Esophagus squamous epithelium (tissue), 5 donors: ENCODE measurements at places on chromosomes 11 and 22.

- DNase-seq = no peak
Observed at GRCh38 chr11:20011307-20011951, 148.8 kb downstream of the DBX1 start.

- no peak for DNase-seq
Observed at GRCh38 chr11:115544422-115544948, 40.3 kb upstream of the CADM1 start.

- no peak for DNase-seq
Observed at GRCh38 chr11:28529540-28530410, 421.6 kb downstream of the METTL15 start.

GRCh38 chr11:45771566-45772448, 33.1 kb upstream of the SLC35C1 start:
- DNase-seq = no peak

GRCh38 chr11:73227571-73228211, 9.6 kb downstream of the P2RY2 start:
- DNase-seq = no peak

- DNase-seq = no peak
Observed at GRCh38 chr11:69287968-69288882, 5.7 kb upstream of the MYEOV start.

DNA sequence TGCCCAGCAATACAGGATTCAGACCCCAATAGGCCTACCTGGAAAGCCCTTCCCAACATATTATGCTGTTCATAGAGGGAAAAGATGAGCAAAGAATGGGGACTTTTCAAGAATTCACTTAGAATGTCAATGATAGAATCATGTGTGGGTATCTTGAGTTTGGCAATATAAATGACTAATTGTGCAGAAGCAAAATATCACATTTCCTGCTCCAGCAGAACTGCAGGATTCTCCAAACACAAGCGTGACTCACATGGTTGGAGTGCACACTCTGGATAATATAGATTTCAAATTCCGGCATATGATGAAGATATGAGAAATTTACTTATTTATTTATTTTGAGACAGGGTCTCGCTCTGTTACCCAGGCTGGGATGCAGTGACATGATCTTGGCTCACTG, 12.5 kb upstream of the APOL5 start:
- no peak for DNase-seq

DNA sequence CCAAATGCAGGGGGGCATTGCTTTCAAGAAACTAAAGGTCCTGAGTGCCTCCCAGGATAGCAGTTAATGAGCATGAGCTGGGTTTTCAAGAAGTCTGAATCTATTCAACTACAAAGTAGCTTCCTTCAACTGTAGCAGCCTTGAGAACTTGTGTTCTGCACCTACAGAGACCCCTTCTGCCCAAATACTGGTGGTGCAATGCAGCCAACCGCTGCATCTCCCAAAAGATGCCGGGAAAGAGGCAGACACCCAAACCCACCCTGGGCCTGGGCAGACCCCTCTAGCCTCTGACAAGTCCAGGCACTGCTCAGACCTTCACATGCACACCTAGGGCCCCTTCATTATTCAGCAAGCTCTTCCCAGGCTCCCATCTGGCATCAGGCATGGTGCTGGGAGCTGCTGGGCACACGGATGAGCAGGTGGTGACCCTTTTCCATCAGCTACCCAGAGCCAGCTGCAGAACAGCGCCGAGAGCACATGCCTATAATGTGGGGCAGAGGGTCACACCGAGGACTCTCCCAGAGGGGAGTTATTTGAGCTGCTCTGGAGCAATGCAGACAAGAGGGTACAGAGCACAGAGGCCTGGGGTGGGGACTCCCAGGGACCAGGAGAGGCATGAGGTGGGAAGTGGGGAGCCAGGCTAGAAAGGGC, 44.9 kb upstream of the ETS1 start:
- no peak for DNase-seq

GRCh38 chr22:50532824-50533796, 3.3 kb upstream of the TYMP start:
- DNase-seq = no peak

DNA sequence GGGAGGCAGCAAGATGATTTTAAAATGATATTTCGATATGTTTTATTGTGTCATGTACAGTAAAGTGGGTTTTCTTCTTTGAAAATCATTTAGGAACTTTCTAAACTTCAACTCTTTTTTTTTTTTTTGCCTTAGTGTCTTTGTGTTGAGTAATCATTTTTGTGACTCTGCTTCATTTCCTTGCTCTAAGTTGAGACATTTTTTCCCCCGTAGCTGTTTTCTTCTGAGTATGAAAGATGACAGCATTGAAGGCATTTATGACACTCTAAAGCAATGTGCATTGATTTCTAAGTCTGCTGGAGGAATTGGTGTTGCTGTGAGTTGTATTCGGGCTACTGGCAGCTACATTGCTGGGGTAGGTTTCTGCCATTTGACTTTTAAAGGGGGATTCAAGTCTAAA, 23.5 kb downstream of the RRM1 start:
- DNase-seq = no peak

GRCh38 chr11:14544611-14545010, 24.4 kb upstream of the PSMA1 start:
- no peak for DNase-seq

DNA sequence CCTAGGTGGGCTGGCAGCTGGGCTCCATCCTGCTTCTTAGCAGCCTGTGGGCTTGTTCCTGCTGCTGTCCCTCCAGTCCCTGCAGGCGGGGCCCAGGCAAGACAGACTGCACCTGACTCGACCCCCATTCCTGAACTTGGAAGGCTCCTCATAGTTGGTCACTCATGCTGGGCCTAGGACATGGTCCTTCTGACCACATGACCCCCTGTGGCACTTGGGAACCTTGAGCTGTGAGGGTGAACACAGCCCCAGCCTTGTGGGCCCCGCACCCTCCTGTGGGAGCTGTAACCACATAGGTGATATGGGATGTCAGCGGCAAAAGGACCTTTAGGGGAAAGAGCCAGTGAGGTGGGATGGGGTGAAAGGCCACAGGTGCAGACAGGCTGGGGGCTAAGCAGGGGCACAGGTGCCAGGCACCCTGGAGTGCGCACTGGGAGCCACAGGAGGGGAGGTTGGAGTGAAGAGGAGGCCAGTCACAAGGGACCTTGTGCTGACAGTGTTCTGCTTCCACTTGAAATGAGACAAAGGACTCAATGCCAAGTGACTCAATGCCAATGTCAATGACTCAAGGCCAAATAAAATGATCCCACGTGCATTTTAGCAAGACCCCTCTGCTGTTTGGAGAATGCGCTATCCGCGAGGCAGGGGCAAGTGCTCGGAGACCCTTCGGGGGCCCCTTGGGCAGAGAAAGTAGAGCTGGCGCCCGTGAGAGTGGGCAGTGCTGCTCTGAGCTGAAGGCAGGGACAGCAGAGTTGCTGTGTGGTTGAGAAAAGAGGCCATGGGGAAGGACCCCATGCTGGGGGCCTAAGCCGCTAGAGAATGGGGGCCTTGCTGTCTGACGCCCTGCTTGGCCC, 90.7 kb downstream of the MORC2 start:
- no peak for DNase-seq

- DNase-seq = no peak
Observed at GRCh38 chr11:123546515-123546914, 107.9 kb downstream of the SCN3B start.

- no peak for DNase-seq
Observed at GRCh38 chr22:22818861-22819855, 68.5 kb upstream of the IGLL5 start.

DNA sequence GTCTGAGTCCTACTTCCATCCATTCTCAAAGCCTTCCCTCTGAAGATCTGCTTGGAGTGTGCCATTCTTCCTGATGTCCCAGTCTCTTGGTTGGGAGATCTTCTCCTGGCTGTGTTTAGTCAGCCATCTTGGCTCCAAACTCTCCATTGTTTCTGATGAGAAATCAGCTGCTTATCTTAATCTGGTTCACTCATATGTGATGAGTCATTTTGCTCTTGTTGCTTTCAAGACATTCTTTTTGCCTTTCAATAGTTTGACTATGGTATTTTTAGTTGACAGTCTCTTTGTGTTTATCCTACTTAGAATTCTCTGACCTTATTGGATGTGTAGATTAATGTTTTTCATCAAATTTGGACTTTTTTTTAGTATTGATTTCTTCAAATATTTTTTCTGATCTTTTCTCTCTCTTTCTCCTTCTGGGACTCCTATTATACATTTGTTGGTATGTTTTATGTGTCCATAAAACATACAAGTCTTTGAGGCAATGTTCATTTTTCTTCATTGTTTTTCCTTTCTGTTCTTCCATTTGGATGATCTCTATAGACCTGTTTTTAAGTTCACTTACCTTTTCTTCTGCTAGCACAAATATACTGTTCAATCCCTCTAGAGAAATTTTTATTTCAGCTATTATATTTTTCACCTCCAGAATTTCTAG, 77.2 kb upstream of the CLPB start:
- DNase-seq = no peak

DNA sequence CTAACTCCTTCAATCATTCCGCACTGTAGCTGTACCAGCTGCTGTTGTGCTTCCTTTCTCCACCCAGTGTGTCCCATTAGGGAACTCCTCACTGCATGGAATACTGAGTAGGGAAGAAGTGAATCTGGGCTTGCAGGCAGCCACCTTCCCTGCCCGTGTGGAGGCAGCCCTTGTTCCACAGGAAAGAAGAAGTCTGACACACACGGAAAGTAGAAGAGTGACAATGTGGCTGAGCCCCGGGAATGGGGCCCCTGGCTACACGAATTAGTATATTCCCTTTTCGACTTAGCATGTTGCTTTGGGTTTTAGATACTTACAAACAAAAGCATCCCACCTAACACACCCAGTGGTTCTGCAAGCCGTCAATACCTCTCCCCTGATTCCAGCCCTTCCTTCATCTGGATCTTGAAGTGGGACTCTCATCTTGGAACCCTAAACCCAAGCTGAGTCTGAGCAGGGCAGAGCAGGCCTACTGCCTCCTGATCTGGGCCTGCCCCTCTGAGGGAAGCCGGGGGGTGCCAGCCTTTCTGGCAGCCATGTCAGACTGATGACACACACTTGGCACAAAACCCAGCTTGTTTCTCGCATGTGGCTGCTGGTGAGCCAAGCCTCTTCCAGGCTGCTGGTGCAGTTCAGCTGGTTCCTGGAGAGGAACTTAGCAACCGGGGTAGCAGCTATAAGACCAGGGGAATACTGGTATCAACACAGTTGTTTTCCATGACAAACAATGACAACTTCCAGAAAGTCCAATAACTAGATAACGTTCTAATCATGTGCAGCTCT, 71.6 kb downstream of the C11orf58 start:
- no peak for DNase-seq

- DNase-seq = no peak
Observed at GRCh38 chr22:27976586-27976985, 57.5 kb upstream of the PITPNB start.

GRCh38 chr11:96464700-96465307, 75.0 kb downstream of the JRKL start:
- DNase-seq = no peak

DNA sequence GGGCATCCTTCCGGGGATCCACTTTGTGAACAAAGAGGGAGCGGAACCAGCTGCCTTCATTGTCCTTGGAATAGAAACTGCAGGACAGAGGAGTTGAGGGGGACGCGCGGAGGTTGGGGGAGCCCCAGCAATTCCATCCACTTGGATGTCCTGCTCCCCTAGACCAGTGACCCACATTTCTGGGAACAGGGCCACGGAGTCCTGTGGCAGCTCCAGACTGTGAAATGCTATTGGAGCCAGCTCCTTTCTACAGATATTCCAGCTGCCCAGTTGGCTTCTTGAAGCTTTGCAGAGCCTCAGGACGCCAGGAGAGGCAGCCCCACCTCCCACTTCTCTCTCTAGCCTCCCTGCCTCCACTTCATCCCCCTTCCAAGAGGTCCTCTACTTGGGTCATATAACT, 10.5 kb downstream of the NIPSNAP1 start:
- no peak for DNase-seq

DNA sequence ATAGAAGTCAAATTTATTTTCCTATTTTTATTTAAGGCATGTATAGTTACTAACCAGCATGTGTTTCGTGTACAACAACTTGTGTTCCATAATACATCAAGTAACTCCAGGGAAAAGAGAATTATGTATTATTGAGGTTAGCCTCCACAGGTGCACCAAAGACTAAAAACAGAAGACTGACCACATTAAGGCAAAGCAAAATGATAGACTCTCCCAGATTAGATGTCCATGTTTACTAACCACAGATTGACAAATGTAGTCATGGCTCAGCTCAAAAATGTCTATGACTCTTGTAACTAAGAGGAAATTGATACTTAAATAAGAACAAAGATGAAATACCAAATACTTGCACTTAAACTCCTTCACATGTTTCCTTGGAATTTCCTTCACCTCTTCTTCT, 238.5 kb downstream of the METTL15 start:
- no peak for DNase-seq

DNA sequence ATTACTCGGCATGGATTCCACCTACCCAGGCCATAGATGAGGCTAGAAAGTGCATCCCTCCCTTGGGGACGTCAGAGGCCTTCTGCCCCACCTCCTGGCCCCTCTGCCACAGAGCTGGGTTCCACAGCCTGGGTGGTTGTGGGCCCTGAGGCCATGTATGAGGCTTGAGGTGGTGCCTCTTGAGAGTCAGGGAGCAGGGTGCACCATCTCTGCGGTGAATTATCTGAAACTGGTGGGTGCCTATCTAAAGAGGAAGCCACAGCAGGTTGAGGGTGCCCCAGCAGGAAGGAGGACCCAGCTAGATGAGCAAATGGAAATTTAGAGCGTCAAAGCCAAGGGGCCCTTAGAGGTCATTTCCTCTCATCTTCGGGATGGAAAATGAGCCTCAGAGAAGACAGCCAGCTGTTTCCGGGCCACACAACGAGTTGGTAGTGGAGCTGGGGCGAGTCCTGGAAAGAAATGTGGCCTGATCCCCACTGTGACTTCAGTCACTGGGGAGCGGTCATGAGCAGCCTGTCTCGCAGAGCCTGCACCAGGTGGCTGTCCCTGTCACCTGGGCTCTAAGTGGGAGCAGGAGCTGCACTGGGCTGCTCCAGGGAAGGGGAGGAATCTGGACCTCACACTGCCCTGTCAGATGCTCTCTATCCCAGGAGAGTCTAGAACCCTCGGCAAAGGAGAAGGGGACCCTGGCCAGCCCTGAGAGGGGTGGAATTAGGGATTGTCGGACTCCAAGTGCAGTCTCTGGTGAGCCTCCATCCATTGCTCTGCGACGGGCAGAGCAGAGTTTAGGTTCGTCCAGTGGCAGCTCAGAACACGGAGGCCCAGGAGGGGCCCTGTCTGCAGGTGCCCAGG, 7.3 kb downstream of the ADORA2A start:
- peak; percentile 44 for DNase-seq

DNA sequence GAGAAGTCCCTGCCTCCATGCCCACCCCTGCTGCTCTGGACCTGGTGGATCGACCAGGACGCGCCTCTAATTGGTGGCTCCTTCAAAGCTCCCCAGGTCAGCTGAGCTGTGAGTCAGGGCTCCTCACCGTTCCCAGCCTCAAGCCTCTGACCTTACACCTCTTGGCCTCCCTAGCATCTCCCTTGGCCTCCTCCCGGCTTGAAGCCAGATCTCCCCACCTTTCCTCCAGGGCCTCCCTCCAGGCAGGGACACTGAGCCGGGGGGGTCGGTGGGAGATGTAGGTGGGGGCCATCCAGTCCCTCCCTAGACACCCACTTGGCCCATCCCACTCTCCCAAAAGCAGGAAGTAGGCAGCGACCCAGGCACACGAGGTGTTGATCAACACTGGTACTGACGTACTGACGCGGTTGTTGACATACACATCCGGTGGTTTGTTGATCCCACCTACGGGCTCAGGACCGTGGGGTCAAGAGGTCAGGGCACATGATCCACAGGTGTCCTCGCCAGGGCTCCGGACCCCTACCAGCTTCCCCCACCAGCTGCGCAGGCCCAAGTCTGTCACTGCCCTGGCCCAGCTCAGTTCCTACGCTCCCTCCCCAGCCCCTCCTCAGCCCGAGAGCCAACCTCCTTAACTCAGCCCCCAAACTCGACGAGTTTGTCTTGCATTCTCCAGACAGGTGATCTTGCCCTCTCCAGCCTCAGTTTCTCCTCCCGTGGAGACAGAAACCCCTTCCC, 802 bp downstream of the ATG2A start:
- no peak for DNase-seq
